C1 segment of cervical spinal cord (tissue), 14 donors: ENCODE measurements at places on chromosomes 5 and 9.
A peak's percentile ranks its signal among the peaks of the same experiment; 100 is the strongest.

DNA sequence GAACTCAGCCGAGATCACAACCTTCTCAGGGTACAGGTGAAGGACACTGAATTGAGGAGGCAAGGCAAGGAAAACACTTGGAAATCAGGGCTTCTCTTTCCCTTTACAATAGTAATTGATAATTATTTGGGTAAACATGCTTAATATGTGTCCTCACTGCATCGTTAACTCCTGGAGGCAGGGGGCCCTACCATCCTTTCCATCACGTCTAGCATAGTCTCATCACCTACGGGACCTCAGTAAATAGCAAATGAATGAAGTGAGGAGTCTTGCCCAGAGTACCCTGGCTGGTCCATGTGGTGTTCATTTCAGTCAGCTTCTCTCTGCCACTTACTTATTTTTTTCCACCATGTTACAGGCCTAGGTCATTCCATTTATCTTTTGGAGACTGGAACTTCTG is 2.3 kb downstream of the F2RL1 start:
- DNase-seq, result no peak

DNA sequence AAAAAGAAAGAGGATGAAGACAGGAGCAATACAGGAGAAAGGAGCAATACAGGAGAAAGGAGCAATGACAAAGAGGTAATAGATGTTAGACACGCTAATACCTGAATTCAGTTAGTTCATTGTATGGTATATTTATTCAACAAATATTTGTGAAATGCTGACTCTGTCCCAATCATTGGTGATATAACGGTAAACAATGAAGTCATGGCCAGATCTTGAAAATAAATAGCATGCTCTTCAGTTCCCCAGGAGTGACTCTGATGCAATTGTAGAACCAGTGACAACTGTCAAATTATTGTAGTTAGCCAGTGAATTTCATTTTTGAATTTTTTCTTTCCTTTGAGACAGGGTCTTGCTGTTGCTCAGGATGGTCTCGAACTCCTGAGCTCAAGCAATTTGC is 48.0 kb upstream of the SPINK14 start:
- DNase-seq, result no peak

- DNase-seq, result no peak
Measured at GRCh38 chr5:154758493-154758892, 3.3 kb downstream of the LARP1 start.

DNA sequence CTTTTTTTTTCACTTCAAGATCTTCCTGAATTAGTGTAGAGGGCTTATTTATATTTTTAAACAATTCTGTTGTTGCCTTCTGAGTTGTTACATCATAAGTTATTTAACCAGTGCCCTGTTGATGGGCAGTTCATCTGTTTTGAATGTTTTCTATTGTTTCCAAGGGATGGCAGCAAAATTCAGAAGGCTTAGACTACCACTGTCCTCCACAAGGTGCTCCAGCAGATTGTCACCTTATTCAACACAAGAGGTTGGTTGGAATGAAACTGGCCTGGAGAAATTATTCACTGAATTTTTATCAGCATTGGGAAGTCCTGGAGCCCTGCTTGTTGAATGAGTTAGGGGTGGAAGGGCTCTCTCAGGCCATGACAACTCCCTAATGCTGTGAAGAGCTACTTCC is 1.3 kb upstream of the KLHL9 start:
- no peak for DNase-seq

GRCh38 chr9:128747241-128747640 is 23.3 kb upstream of the ZDHHC12 start:
- no peak for DNase-seq

GRCh38 chr9:117218951-117219350 is 195.9 kb downstream of the ASTN2 start:
- DNase-seq, result no peak

DNA sequence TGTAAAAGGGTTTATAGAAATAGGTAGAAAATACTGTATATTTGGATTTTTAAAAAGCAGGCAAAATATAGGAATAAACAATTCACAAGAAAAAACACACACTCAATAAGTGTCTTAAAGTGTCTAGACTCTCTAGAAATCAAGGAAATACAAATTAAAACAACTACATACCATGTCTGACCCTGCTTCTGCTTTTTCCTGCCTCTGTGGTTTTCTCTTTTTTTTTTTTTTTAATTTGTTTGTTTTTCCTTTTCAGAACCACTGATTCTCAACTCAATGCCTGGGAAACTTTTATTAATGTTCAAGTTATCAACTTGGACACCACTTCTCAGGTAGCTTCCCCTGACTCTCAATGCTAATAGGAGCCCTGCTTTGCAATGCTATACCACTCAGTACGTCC is 25.5 kb upstream of the TAS2R1 start:
- no peak for DNase-seq

DNA sequence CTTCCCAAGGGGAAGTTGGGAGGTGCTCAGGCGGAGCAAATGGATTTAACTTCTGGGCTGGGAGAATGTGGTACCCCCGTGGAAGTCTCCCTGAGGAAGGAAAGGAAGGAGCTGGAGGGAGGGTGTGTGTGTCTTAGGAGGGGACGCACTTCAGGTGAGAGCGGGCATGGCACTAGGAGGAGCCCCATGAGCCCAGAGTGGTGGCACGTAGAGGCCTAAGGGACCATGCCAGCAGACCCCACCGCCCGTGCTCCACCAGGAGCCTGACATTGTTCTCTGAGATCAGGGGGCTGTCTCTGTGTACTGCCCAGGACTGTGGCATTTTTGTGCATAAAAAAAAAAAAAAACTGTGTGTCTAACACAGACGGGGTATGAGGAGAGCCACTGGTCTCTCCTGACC is 18.5 kb upstream of the AHRR start:
- DNase-seq, result no peak

DNA sequence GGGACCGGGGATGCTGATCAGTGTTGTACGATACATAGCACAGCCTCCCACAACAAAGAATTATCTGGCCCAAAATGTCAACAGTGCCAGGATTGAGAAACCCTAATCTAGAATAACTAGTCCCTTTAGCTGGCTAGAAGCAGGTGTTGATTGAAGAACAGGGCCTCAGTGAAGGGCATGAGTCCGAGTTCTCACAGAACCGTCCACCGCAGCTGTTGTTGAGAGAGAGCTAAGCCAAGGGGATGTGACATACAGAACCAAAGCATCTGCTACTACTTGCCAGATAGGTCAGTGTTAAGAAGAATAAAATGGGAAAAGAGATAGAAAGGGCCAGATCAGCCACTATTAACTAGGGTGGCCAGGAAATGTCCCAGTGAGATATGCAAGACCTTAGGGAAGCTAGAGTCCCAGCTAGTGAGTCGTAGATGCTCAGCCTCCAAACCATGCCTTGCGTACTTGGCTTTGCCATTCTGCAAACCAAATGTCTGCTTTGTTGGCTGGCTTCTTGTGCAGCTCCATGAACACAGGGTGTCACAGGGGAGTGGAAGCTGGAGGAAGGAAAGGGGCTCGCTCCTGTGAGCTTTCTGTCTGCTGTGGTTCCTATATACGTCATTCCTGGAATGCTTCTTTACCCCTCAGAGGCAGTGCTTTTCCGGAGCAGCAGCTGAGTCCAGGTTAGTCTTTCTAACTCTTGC is 68.9 kb downstream of the FBXO38 start:
- no peak for DNase-seq

- no peak for DNase-seq
Measured at GRCh38 chr5:176793343-176793699, 17.0 kb upstream of the UNC5A start.

DNA sequence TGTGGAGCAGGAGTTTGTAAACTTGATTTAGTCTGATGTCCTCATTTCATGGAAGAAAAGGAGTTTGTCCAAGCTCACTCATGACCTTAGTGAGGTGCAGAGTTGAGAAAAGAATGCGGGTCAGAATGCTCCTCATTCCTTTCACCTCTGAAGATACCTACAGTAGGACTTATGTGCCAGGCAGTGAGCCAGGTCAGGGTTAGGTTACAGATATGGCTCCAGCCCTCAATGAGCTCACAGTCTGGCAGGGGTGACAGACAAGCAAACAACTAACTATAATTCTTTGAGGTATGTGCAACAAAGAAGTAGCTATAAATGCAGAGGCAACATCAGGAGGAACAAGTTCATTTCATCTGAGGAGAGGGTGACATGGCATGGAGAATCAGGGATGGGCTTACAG is 102.5 kb downstream of the SPATA31D1 start:
- no peak for DNase-seq

- DNase-seq, result peak; percentile 24
Measured at GRCh38 chr9:85016384-85017006, 347.0 kb downstream of the NTRK2 start.

- DNase-seq, result no peak
Measured at GRCh38 chr5:50702615-50703366, 36.4 kb downstream of the PARP8 start.

- DNase-seq, result no peak
Measured at GRCh38 chr5:116423141-116423540, 151.5 kb downstream of the SEMA6A start.

DNA sequence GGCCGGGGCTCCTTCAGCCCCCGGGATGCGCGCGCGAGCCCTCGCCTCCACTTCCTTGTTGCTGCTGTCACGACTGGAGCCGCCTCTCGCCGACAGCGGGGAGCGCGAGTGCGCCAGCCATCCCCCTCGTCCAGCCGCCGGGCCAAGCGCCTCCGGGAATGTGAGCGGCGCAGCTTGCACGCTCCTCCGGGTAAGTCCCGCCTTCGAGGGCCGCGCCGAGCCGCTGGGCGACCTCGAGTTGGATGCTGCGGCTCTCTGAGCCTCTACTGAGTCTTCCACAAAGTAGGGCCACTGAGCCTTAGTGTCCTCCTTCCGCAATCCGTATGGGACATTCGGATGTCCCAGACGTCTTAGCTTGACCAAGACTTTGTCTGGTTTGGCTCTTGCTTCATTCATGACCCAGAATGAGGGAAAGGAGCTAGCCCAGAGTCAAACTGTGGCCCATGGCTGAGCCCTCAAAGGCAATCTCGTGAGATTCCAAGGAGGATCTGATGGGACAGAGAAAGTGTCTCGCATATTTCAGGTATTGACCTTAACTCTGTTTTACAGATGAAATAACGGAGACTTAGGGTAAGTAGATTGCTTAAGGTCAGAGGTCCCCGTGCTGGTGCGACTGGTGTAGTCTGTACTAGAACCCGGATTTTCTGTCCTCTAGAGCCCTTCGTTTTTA is 586 bp downstream of the HMGXB3 start:
- no peak for DNase-seq

DNA sequence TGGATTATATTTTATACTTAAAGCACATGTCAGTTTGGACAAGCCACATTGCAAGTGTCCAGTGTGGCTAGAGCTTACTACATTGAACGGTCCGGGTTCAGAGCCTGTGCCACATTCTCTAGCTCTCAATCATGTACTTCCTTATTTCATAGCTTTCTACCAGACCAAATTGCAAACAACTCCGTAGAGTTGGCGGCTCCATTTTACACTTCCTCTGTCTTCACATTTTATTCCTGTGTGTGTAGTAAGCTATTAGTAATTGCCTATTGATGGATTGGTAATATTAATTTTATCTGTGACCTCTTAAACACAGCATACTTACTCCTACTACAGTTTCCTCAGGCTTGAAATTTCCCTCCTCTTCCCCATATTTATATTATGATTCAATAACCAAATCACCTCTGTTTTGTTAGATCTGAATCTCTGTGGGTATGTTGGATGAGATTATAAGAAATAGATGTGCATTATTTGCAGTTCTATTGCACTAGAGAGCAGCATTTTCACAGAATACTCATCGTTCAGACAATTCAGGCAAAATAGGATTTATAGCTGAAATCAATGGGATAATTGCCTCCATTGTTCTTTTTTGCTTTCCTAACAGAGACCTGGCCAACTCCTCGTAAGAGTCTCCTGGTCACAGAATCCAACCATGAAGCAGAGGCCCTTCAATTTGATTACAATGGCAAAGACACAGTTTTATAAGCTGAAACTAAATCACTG is 29.0 kb upstream of the C9orf72 start:
- no peak for DNase-seq

DNA sequence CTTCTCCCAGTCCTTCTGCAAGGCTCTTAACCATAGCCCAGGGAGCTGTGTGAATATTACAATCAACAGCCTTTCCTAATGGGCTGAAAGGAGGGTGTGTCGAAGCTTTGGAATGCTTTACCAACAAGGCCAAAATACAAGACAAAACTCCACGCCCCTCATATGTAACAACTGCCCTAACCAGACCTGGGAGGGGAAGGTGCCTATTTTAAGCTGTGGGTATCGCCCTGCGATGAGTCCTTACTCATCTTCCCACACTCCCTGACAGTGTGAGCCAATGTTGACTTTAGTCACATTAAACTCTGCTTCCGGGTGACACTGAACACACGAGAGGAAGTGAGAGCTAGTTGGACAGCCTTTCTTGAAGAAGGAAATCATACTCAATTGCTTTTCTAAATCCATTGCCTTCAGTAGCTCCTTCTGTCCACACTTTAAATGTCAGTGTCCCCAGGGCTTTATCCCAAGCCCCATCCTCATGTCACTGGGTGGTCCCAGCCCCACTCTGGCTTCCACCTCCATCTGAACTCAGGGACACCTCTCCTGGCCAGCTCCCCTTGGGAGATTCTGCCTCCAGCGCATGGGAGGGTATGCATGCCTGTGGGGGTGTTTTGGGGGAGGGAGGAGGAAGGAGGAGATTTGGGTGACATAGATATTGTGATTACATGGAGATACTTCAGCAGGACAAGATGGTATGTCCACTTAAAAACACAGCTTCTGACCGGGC is 6.5 kb upstream of the TBC1D9B start:
- no peak for DNase-seq

DNA sequence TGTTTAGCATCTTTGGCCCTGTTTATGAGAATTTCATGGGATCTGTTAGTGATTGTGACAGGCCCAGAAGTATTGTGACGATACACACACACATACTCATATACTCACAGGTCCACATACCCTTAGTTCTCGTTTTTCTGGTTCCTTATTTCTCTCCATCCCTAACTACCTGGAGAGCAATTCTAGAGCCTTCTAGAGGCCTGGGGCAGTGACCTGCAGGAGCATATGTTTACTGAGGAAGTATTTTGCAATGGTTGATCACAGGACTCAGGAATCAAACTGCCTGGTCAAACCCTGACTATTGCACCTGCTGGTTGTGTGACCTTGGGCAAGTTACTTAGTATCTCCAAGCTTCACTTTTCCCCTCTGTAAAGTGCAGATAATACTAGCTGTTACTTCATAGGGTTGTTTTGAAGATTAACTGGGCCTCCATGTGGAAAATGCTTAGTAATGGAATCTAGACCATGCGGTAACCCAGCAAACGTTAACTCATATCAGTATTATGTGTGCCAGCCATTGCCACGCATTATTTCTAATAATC is 8.7 kb downstream of the PAPPA start:
- DNase-seq, result no peak

- no peak for DNase-seq
Measured at GRCh38 chr5:59193616-59194319, 610.9 kb downstream of the RAB3C start.

GRCh38 chr5:136084698-136085097 is 47.9 kb upstream of the SMAD5 start:
- no peak for DNase-seq
